ENCODE measurements at places on chromosomes 6 and 20. TPM values are rescaled to one million over a fixed set of nuclear protein-coding genes. Genes with fewer than 3 reads are reported as not detected.

Gene HIVEP2
- 33.8 TPM for total RNA-seq

Gene MOXD1
- total RNA-seq = 9.9 TPM

Gene GJA1
- 3.4 TPM for total RNA-seq

Gene SLC32A1
- not detected for total RNA-seq

Gene CALHM6
- total RNA-seq = 212 TPM

Gene DCDC2
- not detected for total RNA-seq

Gene RGL2
- total RNA-seq = 199 TPM

Gene YWHAB
- total RNA-seq = 147 TPM

Gene ADGRB3
- total RNA-seq = 1.5 TPM

Gene ZFP57
- total RNA-seq = not detected

Gene BPIFB1
- total RNA-seq = not detected

Gene BYSL
- total RNA-seq = 13.3 TPM

Gene CSTF1
- total RNA-seq = 32.9 TPM

Gene GPX5
- total RNA-seq = not detected

Gene GLP1R
- 0.11 TPM for total RNA-seq

Gene IFNGR1
- 232 TPM for total RNA-seq

Gene TNFRSF6B
- total RNA-seq = 31.7 TPM

Gene C20orf204
- total RNA-seq = 0.94 TPM

Gene OLIG3
- total RNA-seq = not detected

Gene MUC22
- total RNA-seq = not detected

Gene MPIG6B
- total RNA-seq = 14.4 TPM

Gene C6orf58
- total RNA-seq = not detected

Gene PRR18
- not detected for total RNA-seq

Gene WRNIP1
- total RNA-seq = 39.8 TPM

Gene BPIFA1
- total RNA-seq = not detected

Gene TRIM15
- not detected for total RNA-seq

Gene ELOVL2
- total RNA-seq = not detected

Gene INSM1
- 0.17 TPM for total RNA-seq

Gene XKR7
- total RNA-seq = 0.21 TPM

Measured in spleen (tissue), 13 donors.